ENCODE measurements at places on chromosomes 5 and 9.

DNA sequence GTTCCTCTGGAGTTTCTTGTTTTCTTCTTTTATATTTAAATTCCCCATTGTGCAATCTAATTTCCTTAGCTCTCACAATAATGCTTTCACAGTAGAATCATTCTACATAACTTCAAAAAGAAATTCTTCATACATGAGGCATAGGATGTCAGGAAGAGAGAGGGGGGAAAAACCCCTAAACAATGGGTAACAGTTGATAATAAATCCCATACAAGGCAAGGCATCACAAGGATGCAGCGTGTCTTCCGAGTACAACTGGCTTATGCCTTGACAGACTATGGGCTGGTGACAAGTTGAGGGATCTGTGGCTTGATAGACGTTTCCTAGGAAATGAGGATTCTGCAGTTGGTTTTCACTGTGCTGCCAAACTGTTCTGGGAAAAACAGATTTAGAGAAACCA lies 247.4 kb downstream of the ARL15 start:
- no peak for DNase-seq

GRCh38 chr9:95727947-95728520 lies 147.5 kb upstream of the ERCC6L2 start:
- no peak for DNase-seq

- no peak for DNase-seq
Measured at GRCh38 chr9:128383791-128384190, 12.6 kb downstream of the URM1 start.

DNA sequence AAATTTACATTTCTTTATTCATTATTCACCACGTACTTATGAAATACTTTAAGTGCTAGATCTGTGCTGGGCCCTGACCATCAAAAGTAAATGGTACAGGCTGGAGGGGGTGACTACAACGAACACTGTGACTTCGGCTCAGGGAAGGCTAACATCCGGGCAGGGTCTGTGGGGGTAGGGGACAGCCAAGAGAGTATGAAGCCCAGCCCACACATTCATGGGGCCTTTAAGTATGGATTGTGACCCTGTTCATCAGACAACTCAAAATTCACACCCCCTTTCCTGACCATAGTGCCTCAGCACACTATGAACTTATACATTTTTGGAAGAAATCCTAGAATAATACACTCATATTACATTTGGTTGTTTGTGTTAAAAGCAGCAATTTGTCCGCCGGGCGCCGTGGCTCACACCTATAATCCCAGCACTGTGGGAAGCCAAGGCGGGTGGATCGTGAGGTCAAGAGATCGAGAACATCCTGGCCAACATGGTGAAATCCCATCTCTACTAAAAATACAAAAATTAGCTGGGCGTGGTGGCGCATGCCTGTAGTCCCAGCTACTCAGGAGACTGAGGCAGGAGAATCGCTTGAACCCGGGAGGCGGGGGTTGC lies 33.3 kb downstream of the MORN5 start:
- no peak for DNase-seq

- DNase-seq, result peak; percentile 5
Measured at GRCh38 chr5:84821924-84822323, 437.2 kb upstream of the EDIL3 start.

- DNase-seq, result no peak
Measured at GRCh38 chr5:136329484-136330190, 35.7 kb downstream of the TRPC7 start.

DNA sequence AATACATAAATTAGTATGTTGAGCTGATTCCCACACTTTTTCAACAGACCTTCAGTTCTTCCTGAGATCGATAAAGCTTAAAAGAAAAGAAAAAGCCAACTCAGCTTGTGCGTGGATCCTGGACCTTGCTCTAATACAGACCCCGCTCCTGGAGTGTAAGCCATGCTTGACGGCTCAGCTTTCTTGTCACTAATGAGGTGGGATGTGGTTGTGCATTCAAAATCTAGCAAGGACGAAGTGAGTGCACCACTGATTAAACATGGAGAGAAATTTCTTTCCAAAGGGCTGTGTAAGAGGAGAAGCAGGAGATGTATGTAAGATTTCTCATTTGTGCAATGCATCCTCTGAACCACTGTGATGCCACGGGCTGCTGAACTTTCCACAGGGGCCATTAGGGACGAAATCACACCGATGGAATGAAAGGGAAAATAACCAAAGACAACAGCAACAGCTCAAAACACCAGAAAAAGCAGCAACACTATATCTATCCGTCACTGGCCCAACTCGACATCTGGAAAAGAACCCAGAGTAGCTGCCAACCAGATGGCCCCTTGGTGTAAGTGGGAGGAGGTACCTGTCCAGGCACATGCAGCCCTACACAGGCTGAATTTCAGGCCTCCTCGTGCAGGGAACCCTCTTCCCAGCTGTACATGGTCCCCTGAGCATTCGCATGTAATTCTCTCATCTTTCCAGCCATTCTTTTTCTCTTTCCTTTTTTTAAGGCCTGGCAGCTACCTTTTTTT lies 178.9 kb downstream of the SREK1 start:
- DNase-seq, result no peak

DNA sequence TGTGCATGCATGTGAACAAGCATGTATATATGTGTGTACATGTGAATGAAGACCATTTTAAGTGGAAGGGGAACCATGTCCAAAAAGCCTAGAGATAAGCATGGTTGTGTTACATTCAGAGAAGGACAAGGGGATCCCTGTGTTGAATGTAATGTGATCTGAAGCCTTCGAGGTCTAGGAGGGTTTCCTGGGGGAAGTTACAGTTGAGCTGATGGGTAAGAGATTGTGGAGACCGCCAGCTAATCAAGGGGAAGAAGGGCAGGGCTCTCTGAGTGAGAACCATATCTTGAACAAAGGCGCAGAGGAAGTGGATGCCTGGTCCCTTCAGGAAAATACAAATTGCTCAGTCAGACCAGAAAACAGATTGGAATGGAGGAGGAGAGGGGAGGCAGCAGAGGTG lies 45.5 kb upstream of the TNFSF15 start:
- no peak for DNase-seq

GRCh38 chr9:85212887-85213286 lies 528.9 kb downstream of the AGTPBP1 start:
- DNase-seq, result no peak

GRCh38 chr9:2066312-2067273 lies 51.4 kb downstream of the SMARCA2 start:
- DNase-seq, result peak; percentile 30

- no peak for DNase-seq
Measured at GRCh38 chr9:114374936-114375335, 12.8 kb downstream of the AKNA start.

DNA sequence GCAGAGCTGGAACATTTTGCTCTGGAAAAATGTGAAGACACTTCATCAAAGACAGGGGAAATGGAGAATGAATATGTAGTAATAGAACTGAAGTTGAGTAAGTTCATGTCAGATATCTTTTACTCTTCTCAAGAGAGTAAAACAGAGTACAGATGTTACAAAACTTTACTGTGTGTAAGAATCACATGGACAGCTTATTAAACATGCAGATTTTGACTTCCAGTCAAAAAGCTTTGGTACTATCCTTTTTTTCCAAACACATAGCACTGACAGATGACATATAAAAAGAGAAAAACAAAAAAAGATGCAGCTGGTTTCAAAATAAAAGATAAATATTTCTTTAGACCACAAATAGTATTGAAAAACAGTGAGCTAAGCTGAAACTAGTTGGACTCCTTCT lies 115.4 kb downstream of the FBN2 start:
- no peak for DNase-seq

GRCh38 chr5:117837786-117838185 lies 1150.6 kb downstream of the DTWD2 start:
- no peak for DNase-seq

GRCh38 chr9:132973713-132974112 lies 4.8 kb upstream of the GFI1B start:
- DNase-seq, result no peak

DNA sequence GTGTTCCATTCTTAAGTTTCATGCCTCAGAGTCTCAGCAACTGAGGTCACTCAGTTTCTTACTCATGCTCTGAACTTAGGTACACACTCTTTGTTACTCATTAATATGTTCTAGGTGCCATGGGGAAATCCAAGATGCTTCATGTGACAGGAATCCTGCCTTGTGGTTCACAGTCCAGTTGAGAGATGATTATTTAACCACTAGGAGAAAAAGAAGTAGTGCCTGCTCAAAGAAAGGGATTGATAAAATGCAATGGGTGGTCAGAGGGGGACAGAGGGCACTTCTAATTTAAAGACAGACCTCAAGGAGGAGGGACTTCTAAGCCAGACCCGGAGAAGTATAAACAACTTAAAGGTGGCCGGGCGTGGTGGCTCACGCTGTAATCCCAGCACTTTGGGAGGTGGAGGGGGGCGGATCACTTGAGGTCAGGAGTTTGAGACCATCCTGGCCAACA lies 69.0 kb downstream of the UGCG start:
- no peak for DNase-seq

GRCh38 chr9:18799428-18799827 lies 233.6 kb downstream of the SAXO1 start:
- DNase-seq, result no peak

GRCh38 chr5:170809551-170809950 lies 26.0 kb downstream of the GABRP start:
- peak; percentile 71 for DNase-seq

DNA sequence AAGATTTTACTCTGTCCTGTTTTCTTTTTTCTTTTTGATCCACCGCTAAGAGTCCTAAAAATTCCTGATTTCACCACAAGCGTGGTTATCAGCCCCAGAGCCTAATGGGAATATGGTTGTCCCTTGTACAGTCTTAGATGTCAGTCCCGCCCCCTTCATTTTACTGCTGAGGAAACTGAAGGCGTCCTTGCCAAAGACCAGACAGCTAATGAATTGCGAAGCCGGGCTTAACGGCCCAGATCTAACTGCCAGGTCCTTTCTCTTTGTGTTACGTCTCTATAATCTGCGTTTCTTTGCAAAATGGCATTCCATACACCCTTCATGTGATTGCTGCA lies 497 bp downstream of the NSA2 start:
- peak; percentile 15 for DNase-seq

- DNase-seq, result no peak
Measured at GRCh38 chr5:147805030-147805454, 22.5 kb upstream of the JAKMIP2 start.

DNA sequence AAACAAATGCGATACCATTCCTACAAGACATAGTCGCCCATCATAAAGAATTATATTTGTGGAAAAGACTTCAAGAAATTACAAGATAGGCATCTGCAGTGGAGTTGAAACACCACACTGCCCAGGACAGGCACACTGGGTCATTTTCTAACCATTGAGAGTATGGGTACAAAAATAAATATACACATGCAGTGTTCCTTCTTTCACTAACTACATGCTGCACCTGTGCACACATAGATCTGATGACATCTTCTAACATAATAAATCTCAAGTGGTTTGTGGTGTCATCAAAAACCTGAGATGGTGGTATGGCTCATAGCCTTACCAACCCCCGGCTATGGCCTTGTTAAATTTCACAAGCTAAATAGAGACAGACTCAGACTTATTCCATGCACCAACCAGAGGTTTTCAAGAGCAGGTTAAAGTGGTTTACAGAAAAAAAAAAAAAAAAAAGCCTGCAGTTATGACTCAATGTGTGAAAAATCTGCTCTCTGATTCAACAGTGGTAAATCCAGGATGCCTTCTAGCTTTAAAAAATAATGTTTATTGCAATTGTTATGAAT lies 12.4 kb upstream of the NFIB start:
- DNase-seq, result no peak

DNA sequence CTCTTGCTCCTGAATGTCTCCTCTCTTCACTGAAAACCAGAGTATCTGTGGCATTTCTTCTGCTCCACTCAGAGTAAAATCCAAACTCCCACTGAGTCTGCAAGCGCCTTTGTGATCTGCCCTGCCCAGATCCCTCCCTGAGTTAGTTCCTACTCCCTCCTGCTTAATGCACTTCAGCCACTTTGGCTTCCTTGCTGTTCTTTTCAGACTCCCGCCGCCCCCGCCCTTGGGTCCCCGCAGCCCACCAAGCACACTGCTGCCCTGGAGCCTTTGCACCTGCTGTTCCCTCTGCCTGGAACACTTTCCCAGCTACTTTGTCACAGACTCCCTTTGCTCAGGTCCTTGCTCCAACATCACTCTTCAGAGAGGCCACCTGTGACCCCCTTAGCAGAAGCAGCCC lies 127.2 kb upstream of the SLC25A48 start:
- no peak for DNase-seq

DNA sequence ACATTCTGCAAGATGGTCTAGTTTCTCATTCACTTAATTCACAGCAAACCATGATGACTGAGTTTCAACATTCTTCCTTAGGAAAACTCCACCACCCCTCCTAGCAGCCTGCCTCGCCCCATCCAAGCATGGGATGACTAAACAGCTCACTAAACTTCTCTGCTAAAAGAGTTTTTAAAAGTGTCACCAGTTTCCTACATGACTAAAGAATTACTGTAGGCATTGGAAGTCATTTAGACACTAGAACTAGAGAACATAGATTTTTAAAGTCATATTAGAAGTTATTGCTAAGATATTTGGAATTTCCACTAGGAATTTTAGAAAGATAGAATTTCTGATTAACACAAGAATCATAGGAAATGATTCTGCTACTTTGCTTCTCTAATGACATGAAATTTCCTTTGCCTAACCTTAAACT lies 5.5 kb upstream of the ESM1 start:
- no peak for DNase-seq

DNA sequence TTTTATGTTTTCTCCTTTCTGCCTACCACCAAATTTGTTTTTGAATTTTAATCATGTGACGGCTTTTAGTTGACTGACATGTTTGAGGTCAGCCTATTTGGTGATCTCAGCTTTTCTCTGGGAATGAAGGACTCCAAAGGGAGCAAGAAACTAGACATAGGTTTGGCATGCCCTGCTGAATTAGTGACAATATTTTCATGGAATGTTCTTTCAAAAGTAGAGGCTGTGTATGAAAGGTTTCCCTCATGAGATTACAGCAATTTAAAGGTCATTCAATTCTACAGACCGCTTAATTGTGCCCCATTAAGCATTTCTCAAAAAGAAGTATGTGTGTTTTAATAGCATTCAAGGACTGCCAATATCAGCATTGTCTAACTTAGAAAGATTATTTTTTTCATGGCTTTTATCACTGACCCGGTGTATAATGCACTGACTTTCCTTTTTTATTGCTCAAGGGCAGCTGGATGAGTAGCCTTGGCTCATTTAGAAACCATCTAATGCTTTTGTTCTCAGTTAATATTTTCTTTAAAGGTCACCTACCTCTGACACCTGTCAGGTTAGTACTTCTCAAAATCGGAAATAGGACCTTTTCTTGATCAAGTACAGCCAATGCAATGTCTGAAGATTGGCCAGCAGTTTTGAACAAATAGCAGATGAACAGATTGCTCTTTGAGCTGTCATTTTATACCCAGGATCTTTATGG lies 8.1 kb upstream of the MLLT3 start:
- no peak for DNase-seq

GRCh38 chr9:76883341-76883855 lies 22.5 kb downstream of the PRUNE2 start:
- no peak for DNase-seq

GRCh38 chr5:71778678-71779276 lies 59.7 kb downstream of the CARTPT start:
- DNase-seq, result peak; percentile 35

All from iPS-NIHi11 (cell line).